ENCODE measurements at places on chromosomes 4 and X.
A peak's percentile ranks its signal among the peaks of the same experiment; 100 is the strongest.

DNA sequence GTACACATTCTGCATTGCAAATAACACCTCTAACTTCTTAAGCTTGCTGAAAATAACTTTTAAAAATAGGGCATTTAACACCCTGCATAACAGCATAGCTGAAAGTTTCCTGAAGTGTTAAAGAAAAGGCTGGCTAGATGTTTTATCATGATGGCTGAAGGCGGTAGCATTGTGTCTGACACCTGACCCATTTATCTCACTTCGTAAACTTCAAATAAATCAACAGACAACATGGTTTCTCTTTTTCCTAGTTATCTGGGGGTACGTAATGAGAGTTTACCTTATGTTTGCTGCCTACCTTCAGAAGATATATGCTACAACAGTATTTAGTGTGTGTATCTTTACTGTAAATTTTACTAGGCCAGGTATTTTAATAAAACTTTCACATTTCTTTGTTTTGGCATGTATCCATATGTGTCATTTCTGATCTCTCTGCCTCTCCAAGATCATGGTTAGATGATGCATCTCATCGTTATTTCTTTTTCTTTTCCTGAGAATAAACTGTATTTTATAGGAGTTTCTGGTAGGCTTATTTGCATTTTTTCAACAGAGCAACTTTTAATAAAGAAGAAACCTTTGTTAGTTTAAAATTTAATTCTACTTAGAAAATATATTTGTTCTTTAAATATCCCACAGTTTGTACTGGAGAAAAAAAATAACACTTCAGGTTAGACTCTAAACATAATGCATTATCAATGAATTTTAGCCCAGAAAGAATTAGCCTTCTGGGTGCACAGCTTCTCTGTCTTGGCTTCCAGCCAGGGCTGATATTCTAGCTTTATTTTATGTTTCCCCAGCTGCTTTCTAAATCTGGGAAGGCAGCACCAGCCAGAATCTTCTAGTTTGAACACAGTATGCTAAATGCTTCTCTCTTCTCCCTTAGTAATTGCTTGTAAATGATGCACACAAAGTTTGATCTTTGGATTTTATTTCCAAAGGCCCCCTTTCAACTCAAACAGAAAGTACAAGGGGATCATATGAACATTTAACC is 2.9 kb downstream of the NDST4 start:
- DNase-seq, result no peak

- DNase-seq, result no peak
Observed at GRCh38 chrX:84165711-84166110, 22.3 kb downstream of the RPS6KA6 start.

DNA sequence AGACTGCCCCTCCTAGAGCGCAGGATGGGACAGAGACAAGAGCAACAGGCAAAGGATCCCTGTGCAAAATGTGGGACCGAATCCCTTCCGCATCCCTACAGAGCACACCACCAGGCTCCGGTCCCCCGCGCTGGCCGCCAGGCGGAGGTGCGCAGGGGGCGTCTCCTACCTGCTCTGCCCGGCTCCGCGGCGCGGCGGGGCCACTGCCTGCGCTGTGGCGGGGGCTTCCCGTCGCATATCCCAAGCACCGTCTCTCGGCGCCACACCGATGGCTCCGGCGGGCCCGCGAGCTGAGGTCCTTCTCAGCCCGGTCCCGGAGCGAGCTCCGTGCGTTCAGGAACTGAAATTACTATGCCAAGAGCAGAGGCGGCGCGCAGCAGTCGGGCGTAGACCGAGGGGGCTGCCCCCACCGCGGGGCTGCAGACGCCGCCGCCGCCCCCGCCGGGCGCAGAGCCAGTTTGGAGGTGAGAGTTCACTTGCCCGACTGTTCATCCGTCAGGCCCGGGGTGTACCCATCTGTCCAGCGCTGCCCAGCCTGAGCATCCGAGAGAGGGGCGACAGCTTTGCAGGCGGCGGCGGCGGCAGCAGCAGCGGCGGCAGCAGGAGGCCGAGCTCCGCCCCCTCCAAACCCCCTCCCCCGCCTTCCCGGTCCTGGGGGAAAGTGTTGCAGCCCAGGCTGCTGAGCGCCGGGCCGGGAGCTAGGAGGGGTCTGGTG is at the start of gene GPRIN3:
TSS of gene GPRIN3 (minus strand) at position 355 of the 715 bp plus-strand sequence. CDS start 57,690 bp downstream, outside the sequence.
- DNase-seq, result peak; percentile 65

DNA sequence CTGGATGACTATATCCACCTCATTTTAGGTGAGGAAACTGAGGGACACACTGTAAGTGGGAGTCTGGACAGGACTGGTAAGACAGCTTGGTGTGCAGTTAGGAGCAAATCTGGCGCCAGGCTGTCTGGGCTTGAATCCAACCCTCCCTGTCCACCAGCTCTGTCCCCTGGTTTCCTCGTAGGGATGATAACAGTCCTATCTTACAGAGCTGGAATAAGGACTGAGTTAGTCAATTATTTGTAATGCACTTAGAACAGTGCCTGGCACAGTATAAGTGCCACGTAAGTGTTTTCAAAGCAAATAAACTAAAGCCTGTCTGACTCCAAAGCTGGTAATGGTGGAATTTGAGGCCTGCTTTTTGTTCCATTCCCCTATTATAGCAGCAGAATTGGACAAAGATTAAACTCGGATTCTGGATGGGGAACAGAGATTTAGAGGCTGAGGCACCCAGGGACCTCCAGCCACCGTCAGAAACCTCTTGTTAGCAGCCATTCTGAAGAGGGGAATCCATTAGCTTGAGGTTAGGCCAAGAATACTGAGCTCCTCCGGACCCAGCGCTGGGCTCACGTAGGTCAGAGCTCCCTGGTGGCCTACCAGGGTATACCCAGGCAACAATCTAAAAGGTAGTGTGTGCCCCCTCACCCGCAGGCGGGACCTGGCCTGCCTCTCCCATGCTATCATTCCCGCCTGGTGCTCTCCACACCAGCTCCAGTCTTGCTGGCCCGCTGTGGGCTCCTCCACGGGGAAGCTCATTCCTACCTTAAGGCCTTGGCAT is 102.1 kb downstream of the UCHL1 start:
- no peak for DNase-seq

DNA sequence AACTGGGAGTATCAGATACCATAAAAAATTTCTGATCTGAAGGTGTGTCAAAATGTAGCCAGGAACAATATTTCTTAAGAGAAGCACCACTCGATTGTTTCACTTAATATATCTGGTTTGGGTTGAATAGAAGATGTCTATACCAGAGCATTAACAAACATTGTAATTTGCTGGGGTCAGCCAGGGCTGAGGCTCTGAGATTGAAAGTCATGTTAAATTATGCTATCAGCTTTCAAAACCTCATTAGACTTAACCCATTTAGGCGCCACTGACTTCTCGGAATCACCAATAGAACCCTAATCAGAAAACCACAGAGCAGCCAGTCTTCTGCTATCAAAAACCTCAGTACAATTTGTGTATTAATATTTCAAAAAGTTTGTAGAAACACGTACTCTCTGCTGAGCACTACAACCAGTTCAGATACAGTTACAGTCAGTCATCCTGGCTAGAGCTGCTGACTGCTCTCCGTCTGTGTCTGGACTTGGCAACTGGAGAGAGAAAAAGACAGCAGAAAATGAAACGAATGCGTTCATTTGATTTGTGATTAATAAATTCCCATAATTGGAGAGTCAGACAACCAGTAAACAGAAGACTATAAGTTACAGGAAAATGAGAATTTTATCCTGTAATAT is 848.6 kb upstream of the PABPC4L start:
- no peak for DNase-seq
